ENCODE measurements at places on chromosomes 3 and 15.

GRCh38 chr3:39502838-39503145 lies 35.3 kb downstream of the MOBP start:
- peaks cover 14% of the 10 kb centered on the region for H3K27me3 ChIP-seq
- H3K4me3 ChIP-seq: no peak overlapping the region
- no peak overlapping the region for H3K27ac ChIP-seq
- H3K4me1 ChIP-seq: no peaks in the 10 kb centered on the region
- no peak for DNase-seq

DNA sequence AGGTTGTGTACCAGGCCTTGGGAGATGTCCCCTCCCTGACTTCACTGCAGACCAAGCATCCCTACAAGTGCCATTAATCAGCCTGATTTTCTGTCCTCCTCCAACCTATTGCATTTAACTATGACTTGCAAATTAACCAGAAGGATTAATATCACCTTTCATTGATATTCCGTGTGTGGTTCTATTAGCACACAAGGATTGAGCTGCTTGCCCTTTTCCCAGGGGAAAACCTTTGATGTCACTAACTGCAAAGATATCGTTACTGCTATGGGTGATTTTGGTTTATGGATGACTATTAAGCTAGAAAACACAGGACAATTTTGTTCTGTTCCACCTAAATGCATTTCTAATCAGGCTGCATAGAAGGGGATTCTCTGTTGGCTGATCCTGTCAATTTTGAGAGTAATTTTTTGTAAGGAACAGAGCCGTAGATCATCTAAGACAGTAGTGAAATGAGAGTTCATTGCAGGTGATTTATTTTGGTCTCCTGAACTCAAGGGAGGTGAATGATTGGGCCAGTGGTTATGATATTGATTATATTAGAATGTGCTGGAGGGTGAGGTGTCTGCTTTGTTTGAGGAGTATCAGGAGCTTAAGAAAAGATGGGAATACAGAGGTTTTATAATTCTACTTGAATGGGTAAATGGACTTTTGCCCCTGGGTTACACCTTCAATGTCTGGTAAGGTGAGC lies 177.5 kb upstream of the SNTN start:
- no peak overlapping the region for H3K4me3 ChIP-seq
- no peaks in the 10 kb centered on the region for H3K27me3 ChIP-seq
- DNase-seq: no peak
- H3K27ac ChIP-seq: no peak overlapping the region
- H3K4me1 ChIP-seq: no peaks in the 10 kb centered on the region

DNA sequence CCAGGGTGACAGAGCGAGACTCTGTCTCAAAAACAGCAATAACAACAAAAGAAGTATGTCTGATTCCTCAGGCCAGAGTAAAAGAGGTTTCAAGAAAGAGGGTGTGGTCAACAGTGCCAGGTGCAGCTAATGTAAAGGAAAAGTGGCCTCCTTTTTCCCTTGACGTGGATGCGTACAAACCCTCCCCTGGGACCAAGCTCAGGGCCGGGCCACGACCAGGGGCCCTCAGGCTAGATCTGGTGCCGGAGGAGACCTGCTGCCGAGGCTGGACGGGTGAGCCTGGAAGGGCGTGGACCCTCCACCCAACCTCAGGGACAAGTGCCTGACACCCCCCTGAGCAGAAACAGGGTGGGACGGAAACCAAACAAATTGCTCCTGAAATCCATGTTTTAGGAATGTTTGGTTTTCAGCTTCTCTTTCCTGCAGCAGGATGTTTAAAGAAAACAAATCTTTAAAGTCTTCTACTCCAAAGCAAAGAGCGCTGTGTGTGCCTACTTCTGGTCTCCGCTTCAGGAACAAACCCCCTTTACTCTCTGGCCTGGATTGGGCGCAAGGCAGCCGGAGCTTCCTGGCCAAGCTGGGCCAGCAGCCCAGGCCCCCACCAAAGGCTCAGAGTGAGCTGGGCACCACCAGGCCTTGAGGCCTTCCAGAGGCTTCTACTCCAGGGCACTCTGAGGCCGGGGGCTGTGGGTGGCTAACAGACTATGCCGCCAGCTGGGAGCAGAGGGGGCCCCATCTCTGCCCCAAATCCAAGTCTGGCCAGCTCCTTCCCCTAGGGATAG lies 21.4 kb downstream of the ZDHHC19 start:
- no peaks in the 10 kb centered on the region for H3K36me3 ChIP-seq
- H3K4me3 ChIP-seq: no peak overlapping the region
- no peaks in the 10 kb centered on the region for H3K27me3 ChIP-seq
- no peak for DNase-seq
- H3K27ac ChIP-seq: no peak overlapping the region

GRCh38 chr3:70999730-71000129 lies 583.8 kb downstream of the FOXP1 start:
- no peak overlapping the region for H3K27ac ChIP-seq
- H3K36me3 ChIP-seq: peaks cover 6% of the 10 kb centered on the region
- no peaks in the 10 kb centered on the region for H3K27me3 ChIP-seq
- no peaks in the 10 kb centered on the region for H3K4me1 ChIP-seq

DNA sequence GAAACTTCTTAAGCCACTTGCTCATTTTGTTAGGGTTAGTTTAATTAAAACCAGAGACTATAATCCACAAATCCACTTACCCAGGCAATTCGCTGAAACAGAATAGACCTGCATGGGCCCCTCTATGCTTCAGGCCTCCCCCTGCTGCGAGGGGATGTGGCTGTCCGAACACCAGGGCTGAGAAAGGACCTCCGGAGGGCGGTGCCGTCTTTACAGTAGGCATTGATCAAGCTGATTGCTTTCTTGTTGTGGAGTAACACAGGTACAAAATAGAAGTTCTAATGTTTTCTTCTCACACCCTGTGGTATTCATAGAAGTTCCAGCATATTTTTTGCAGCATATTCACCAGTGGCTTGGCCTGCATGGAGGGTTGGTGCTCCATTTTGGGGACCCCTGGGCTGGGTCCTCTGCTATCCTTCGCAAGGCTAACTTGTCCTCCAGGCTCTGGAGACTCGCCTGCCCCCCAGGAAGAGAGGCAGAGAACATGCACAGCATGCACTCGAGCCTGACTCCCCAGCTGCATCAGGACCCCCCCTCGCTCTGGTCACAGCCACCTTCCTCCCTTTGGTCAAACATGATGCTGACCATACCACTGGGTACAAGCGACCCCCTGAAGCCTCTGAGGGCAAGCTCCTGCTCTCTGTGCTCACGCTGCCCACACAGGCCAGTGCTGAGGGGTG lies 55.3 kb downstream of the TPRA1 start:
- H3K4me3 ChIP-seq: no peak overlapping the region
- H3K4me1 ChIP-seq: no peaks in the 10 kb centered on the region
- DNase-seq: no peak
- H3K27ac ChIP-seq: no peak overlapping the region
- peaks cover 6% of the 10 kb centered on the region for H3K27me3 ChIP-seq

- no peak overlapping the region for H3K27ac ChIP-seq
- H3K27me3 ChIP-seq: no peaks in the 10 kb centered on the region
- H3K4me1 ChIP-seq: no peaks in the 10 kb centered on the region
- no peak overlapping the region for H3K4me3 ChIP-seq
- no peaks in the 10 kb centered on the region for H3K36me3 ChIP-seq
- no peak for DNase-seq
Measured at GRCh38 chr3:69524816-69525215, 138.9 kb upstream of the FRMD4B start.

DNA sequence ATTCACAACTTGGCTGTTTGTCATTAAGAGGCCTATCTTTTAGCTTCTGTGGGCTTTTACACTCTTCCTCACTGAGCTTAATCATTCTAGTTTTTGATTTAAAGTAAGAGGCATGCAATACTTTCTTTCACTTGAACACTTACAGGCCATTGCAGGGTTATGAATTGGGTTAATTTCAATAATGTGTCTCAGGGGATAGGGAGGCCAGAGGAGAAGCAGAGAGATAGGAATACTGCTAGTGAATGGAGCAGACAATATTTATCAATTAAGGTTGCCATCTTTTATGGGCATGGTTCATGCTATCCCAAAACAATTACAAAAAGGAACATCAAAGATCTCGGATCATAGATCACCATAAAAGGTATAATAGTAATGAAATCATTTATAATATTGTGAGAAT lies 189.8 kb downstream of the EPHA3 start:
- peaks cover 3% of the 10 kb centered on the region for H3K4me1 ChIP-seq
- H3K36me3 ChIP-seq: no peaks in the 10 kb centered on the region
- H3K4me3 ChIP-seq: no peak overlapping the region
- no peak for DNase-seq
- H3K27me3 ChIP-seq: no peaks in the 10 kb centered on the region

GRCh38 chr15:72117486-72118016 lies 399 bp downstream of the MYO9A start:
- peak; percentile 82 for DNase-seq
- peak overlapping the region; percentile 82 for H3K4me3 ChIP-seq
- H3K36me3 ChIP-seq: no peaks in the 10 kb centered on the region
- no peaks in the 10 kb centered on the region for H3K27me3 ChIP-seq
- H3K27ac ChIP-seq: peak overlapping the region; percentile 85

DNA sequence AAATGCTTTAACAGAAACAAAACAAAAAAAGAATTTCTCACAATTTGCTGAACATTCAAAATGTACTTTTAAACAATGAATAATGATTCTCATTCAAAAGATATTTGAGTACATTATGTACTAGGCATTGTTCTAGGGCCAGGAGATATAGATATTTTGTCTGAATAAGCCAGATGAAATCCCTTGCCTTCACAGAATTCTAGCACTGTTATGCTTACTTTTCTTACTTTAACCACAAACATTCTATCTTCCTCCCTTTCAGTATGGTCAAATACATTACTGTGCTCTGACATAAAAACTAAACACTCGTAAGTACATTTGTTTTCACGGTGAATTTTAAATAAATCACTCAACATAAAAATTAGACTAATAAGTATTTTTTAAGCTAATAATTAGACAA lies 116.7 kb downstream of the ADAM10 start:
- DNase-seq: peak; percentile 52
- H3K4me3 ChIP-seq: no peak overlapping the region
- peaks cover 3% of the 10 kb centered on the region for H3K36me3 ChIP-seq
- no peak overlapping the region for H3K27ac ChIP-seq
- H3K4me1 ChIP-seq: peaks cover 6% of the 10 kb centered on the region
- no peaks in the 10 kb centered on the region for H3K27me3 ChIP-seq

Data from fibroblast of lung (primary cell).